ENCODE measurements at places on chromosomes 3 and 15.

DNA sequence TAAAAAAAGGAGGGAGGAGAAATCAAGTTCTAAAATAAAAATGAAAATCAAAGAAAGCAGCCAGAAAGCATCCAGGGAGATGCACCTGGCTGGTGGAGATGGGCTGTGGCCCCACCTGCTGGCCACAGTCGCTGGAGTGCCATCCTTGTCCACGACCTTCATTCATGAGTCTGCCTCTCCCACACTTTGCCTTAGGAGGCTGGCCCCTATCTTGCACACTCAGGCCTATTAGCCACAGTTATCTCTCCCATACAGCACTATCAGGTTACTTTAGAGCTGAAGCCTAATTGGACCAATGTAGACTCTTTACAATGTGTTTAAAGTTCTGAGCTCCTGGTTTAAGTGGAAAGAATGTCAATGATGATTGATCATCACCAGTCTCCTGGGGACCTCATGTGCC, 392.0 kb upstream of the RORA start:
- DNase-seq, result peak; percentile 48

DNA sequence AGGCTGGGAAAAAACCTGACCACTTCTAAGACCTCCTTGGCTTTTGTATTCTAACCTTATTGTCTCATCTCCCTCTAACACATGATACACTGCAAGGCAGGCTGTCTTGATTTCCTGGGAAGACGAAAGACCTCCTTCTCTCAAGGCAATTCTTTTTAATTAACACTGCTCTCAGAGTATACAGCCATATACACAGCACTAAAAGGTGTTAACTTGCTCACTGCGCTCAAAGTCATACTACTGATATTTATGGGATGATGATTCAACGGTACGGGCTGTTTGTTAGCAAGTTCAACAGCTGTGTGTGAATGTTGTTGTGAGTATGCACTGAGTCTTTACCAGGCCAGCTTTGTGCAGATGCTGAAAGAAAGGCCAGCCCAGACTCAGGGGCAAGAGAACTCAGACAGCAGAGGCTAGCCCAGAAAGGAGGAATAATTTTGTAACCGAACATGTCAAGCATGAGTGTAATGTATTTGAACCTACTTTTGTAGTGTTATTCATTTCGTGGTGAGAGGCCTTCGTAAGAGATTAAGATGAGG, 229.9 kb downstream of the IL5RA start:
- DNase-seq, result no peak

DNA sequence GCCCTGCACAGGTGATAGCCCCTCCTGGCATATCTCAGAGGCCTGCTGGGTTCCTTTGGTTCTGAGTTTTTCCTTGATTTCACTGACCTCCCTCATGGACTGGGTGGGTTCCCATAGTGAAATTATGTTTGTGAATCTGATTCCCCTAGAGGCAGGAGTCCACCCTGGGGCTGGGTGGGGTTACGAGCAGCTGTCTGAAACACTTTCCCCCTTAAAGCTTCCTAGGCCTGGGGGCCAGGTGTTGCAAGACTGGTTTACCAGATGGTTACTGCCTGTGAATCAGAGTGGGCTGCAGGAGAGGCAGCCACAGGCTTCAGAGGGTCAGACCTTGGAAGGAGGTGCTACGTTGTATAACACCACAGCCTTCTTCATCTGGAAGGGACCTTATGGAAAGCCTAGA, 34.3 kb downstream of the IL20RB start:
- no peak for DNase-seq

DNA sequence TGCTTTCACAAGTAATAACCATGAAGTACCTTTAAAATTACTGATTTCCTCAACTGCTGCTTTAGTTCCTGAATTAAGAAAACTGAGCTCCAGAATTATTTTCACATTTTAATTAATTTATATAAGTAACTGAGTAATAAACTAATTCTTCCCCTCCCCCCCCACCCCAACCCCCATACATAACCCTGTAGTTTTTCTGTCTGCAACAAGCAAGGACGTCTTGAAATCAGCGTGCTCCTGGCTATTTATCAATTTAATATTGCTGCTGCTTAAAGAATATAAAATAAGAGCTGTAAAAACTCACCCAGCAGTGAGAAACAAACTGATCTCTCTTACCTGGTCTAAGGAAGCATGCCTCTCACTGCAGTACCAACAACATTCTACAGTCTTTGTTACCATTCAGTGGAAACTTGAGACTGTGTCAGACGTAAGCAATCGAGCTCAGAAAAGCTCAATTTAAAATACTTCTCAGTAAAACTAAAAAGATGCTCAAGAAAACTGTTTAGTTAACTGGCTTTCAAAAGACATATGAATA, 121.0 kb downstream of the TFDP2 start:
- DNase-seq, result peak; percentile 6

DNA sequence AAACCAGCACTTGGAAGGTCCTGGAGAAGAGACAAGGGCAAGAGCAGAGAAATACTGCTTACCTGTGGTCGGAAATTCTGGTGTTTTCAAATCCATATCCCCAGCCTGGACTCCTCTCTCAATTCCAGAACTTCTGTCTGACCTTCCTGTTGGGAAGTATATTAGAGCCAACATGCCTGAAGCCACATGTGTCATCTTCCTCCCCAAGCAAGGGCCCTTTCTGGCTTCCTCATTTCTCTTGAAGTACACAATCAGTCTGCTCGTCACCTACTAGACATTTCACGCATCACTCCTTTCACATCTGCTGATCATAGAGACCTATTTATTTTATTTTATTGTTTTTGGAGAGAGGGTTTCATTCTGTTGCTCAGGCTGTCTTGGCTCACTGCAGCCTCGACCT, 8.4 kb downstream of the PARP14 start:
- DNase-seq, result no peak

DNA sequence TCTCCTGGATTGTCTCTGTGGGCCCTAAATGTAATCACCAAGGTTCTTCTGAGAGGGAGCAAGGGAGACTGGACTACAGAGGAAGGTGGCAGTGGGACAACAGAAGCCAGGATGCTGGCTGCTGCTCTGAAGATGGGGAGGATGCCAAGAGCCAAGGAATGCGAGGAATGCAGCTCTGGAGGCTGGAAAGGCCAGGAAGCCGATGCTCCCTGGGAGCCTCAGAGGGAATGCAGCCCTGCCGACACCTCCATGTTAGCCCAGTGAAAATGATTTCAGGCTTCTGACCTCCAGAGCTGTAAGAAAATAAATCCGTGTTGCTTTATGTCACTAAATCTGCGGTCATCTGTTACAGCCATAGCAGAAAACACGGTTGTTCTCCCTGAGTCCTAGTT, 44.1 kb downstream of the UMPS start:
- DNase-seq, result no peak

DNA sequence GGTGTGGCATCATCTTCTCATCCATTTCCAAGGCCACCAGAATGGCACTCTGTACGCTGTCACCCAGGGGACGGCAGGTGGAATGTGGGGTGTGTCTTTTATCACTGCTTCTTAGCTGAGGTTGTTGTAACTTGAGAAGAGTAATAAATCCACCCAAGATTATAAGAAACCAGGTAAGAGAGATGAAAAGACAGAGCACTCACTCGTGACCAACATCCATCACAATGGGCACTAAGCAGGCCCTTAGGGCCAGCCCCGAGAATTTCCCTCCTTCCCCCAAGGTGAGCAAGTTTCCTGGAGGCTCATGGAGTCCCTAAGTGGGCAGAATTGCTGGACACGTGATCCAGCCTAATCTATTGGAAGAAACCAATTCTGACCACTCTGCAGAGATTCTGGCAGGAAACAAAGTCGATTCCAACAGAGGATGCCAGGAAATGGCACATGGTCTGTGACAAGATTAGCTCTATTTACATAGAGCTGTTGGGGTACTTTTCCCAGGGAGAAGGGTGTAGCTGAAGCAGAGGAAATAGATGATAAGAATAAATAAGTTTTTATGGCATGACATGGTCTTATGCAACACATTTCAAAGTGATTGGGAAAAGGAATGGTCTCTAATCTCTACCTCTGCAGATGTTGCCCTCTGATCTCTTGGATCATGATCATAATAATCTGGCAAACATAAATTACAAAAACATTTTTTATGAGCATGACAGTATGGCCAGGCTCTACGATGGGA, 22.5 kb downstream of the SLC6A20 start:
- no peak for DNase-seq

GRCh38 chr15:74631935-74632560, 16.4 kb downstream of the CLK3 start:
- peak; percentile 14 for DNase-seq

DNA sequence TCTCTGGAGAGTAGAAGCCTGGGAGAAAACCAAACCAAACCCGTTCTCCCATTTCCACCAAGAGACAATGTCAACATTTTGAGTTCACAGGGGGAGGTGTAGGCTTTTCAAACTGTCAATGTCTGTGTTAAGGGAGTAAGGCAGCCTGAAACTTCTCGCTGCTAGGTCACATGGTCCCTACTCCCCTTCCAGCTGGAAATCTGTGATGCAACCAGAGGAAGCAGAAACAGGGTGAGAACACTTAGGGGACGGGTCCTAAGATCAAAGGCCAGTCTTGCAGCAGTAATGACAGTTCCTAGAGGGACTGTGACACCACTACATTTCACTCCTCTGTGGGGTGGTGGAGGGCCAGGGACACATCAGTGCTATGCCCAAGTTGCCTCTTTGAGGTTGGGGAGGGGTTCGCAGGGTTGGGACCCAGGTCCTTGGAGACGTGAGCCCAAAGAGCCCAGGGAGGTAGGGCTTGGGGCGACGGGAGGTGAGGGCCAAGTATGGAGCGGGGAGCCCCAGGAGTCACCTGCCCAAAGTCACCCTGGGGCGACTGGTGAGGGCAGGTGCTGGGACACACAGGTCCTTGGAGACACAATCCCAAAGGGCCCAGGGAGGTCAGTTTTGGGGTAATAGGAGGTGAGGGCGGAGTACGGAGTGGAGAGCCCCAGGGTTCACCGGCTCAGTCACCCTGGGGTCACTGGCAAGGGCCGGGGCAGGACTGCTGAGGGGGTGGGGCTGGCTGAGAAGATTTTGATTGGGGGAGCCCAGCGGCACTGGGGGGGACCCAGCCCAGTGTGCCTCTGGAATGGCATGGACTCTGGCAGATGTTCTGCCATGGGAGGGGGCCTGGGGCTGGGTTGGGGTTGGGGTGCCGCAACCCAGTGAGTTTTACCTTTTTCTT, 582 bp downstream of the GOLGA6L2 start:
- DNase-seq, result no peak

DNA sequence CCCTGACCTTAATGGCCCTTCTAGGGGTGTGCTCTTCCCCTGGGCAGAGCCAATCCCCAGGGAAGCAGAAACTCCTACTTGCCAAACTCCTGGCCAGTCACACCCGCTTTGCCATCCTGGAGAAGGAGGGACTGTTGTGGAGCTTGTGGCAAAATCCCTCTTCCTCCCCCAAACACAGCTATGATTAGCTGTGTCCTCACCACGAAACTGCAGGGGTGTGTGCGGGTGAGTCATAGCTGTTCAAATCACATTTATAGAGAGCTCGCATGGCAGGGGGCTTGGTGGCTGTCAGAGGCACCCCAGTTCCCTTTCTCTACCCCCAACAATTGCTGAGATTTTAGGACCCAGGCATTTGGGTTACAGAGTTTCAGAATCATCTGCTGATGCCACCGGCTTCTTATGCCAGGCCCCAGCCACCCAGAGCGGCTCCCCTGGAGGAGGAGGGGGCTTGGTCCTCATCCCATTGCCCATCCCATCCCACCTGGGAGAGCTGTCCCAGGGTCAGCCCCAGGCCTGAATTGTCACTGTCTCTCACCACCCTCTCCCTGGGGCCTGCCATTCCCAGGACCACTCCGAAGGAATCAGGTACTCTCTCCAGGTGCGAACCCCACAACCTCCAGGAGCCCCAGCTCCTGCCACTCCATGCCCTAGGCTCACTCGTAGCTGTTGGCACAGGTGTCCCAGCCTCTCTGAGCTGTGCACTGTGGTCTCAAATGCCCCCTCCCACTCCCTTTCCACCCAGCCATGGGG, 28.8 kb upstream of the MAGEF1 start:
- no peak for DNase-seq

- peak; percentile 81 for DNase-seq
These were observed 47.3 kb upstream of the NR2C2 start for GRCh38 chr3:14899993-14900618.

DNA sequence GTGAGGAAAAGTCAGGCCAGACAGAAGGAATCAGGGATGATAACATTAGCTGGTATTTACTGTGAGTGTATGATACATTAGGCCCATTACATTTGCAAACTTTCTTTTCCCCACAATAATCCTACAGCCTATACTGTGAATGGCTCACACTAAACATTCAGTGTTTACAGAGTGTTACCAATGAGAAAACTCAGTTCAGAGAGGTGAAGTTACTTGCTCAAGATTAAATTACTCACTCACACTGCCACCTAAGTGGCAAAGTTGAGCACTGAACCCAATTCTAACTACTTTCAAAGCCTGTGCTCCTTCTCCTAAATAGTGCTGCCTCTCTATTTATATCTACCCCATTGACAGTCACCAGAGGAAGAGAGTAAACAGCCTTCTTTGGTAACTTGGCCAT, 8.5 kb downstream of the XPC start:
- DNase-seq, result no peak

GRCh38 chr3:152160350-152161011, 108.2 kb upstream of the MBNL1 start:
- no peak for DNase-seq

GRCh38 chr15:67107014-67107812, 41.8 kb downstream of the SMAD3 start:
- no peak for DNase-seq

- DNase-seq, result peak; percentile 22
These were observed 185.6 kb downstream of the RBMS3 start for GRCh38 chr3:29466442-29466841.

DNA sequence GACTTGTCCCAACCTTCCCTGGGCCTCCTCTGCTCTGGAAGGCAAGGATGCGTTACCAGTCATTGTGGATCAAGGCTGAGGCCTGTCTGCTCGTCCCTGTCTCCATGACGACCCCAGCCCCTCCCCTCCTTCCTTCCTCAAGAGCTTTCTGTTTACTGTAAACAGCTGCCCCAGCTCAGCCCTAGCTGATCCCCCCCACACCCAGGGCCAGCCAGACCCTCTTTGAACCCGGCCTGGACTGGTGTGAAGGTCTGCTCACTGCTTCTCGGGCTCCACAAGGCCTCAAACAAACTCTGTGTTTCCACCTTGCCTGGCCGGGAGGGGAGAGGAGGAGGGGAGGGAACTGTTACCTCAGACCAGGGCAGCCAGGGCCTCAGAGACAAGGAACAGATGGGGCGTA, 16.9 kb downstream of the VPS18 start:
- DNase-seq, result peak; percentile 77

- no peak for DNase-seq
These were observed 194.4 kb downstream of the ITPR1 start for GRCh38 chr3:4687596-4687995.

DNA sequence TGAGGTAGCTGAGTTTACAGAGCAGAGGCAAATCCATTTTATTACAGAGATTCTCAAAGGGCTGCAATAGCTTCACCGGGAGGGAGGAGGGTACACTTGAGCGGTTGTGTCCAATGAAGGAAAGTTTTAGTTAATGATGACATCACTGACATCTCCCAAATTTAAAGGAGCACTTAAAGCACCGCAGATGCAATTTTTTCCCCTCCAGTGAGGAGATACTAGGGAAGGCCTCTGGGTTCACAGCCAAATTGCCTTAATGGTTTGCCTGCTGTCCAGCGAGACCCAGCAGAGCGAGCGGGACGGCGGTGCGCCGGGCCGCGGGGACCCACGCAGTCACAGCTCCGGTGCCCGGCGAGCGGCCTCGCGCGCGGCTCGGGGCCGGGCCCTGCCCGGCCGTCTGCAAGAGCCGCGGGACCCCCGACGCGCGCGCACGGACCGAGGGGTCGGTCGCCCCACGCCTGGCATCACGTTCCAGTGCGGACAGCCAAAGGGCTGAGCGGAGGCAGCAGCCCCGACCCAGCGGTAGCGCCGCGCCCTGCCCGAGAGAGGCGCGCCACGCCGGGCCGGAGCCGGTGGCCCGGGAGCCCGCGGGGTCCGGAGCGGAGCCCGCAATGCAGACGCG, 160.5 kb upstream of the CHRNA7 start:
- DNase-seq, result no peak
